ENCODE measurements at places on chromosomes 7 and 10.
A peak's percentile ranks its signal among the peaks of the same experiment; 100 is the strongest.

DNA sequence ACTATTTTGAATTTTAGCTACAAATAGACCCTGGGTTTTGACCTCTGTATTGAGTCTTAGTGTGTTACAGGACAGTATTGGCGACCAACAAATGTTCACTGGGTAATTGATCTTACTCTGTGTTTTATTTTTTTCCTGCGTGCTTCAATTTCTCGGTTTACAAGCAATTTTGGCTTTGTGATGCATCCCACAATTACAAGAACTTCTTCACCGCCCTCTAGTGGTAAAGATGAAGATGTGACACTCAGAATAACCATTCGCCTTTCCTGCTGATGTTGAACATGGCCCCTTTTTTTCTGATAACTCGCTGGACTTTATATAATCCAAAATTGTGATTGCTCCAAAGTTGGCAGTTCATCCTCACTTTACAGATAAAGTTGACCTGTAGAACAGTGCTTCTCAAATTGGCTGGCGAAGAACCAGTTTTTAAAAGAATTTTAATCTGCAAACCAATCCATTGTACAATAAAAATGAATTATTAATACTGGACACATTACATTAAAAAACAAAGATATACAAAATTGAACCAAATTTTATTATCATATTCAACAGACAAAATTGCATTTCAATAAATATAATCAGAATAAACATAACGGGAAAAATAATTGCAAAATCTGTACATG, 20.2 kb upstream of the SMC3 start:
- no peak for DNase-seq

DNA sequence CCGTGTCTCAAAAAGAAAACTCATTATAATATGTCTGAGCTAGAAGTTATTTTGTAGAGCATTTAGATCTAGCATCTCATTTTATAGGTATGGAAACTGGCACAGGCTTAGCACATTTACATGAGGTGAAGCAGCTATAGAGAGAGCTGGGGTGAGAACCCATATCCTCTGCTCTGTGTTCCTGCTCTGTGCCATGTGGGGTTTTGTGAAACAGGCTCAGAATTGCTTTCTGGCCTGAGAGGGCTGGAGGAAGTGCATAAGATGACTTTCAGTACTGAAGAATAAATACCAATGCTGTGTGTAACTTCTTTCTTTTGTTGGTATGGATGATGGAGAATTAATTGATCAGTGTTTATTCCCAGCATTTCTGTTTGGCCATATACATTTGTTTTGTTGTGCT, 159.1 kb downstream of the LRRC4 start:
- DNase-seq: no peak

- DNase-seq: no peak
These were observed 87.6 kb downstream of the SH3PXD2A start for GRCh38 chr10:103767756-103768155.

- DNase-seq: no peak
These were observed 1.6 kb upstream of the ARHGAP12 start for GRCh38 chr10:31930023-31930751.

- peak; percentile 89 for DNase-seq
These were observed at the start of gene FUOM for GRCh38 chr10:133357285-133358161. Gene FUOM, minus strand, starts transcription at chr10:133358019. Its CDS starts 12 bp downstream, at chr10:133358007.

DNA sequence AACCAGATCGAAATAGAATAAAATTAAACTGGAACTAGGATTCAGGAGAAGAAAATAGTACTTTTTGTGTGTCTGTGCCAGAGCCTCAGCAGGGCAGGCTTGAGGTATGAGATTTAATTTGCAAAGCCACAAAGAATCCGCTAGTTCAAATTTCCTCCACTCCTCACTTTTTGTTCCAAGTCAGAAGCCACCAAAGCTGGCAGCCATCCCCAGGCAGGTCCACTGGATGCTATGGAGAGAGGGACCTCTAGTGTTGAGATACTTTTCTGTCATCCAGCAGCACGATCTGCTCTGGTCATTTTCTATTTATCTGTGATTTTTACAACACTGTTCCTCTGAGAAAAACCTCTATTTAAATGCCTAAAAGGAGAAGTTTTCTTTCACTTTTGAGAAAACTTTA, 147.9 kb upstream of the FRMD4A start:
- peak; percentile 38 for DNase-seq

- DNase-seq: no peak
These were observed 131.8 kb upstream of the GRB10 start for GRCh38 chr7:50914460-50914859.

DNA sequence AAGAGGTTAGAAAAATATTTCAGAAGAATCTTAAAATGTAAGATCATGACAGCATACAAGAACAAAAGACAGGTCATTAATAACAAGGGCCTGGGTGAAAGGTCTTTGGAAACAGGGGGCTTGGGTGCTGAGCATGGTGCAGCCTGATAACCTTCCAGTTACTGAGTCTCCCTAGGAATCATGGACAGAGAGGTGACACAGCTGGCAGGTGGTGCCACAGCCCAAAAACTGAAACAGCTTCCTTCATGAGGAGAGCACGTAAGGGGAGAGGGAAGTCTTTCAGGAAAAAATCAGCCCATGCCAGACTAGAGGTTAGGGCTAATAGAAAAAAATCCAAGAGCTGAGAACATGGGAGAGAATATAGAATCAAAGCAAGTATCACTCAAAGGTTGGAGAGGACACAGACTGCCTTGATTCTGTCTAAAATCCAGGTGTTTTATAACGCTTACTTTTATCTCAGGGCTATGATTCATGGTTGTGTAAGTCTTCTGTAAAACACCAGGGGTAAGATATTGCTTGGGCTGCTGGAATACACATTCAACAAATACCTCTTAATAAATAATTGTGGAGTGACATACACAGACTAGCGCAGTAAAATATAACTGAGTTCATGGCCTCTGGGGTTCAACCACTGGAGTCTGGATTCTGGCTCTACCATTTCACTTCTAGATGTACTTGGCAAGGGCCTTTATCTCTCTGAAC, 88.1 kb downstream of the SEMA3C start:
- no peak for DNase-seq

- DNase-seq: no peak
These were observed 239.9 kb downstream of the CELF2 start for GRCh38 chr10:11257440-11258090.

DNA sequence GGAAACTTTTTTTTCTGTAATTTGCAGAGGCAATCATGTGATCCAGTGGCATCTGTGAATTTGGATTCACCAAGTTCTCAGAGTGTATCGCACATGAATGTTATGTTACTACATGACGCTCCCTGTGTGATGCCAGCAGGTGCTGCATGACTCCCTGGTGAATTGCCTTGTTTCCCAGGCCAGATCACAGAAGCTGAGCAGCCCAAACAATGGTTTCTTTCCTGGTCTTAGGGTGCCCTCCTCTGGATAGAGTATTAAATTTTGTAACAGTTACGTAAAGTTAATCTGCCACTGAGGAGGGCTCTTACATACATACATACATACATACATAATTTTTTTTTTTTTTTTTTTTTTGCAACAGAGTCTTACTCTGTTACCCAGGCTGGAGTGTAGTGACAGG, 3.6 kb downstream of the ZSCAN21 start:
- DNase-seq: peak; percentile 64

GRCh38 chr10:120382360-120382759, 74.7 kb upstream of the PLPP4 start:
- no peak for DNase-seq

Measured in right lobe of liver (tissue), 6 donors.